Right lung (tissue), 10 donors: ENCODE measurements at places on chromosomes 6 and 20.

- DNase-seq = no peak
Observed at GRCh38 chr20:41178904-41179432, 41.6 kb downstream of the PLCG1 start.

DNA sequence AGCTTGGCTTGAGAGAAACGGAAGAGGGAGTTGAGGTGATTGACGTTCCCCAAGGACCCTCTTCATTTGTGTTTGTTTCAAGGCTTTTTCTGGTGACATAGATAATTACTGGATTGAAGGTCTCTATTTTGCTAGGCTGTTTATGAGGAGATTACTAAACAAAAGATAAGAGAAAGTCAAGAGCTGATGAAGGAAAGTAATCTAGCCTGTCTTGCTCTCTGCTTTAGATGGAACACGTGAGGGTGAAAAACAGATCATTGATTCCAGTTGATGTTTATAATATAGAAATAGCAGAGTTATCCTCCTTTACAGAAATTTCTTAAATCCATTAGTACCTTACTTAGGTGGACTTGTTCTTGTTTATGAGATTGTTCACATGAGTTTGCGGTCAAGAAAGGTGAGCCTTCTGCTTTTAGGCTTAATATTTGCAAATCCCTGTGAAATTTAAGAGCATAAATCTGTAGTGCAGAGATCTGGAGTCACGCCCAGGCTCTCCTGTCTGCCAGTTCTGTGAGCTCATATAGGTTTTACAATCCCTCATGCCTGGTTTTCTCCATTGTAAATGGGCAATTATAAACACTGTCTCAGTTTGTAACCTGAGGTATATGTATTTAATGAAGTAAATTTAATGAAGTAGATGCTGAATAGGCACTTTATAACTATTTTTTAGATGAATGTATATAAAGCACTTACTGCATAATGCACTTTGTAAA is 272.8 kb downstream of the NKAIN2 start:
- no peak for DNase-seq

DNA sequence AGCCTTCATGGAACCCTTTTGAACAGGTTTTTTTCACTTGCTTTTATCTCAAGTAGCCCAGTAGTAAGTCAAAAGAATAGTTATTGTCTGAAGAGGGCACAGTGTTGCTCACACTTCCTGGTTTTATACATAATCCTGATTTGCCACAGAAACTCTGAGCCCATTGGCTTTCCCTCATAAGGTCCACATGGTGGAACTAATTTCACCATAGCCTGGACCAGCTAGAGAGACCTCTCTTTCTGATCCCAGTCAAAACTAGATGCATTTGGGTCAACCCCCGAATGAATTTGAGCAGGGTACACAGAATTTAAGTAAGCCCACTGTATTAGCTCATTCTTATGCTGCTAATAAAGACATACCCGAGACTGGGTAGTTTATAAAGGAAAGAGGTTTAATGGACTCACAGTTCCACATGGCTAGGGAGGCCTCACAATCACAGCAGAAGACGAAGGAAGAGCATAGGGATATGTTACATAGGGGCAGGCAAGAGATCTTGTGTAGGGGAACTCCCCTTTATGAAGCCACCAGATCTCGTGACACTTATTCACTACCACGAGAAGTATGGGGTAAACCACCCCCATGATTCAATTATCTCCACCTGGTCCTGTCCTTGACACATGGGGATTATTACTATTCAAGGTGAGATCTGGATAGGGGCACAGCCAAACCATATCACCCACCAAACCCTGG is 6.2 kb downstream of the RWDD2A start:
- DNase-seq = no peak

- DNase-seq = no peak
Observed at GRCh38 chr20:32979201-32979998, 24.8 kb downstream of the SUN5 start.

GRCh38 chr20:62914970-62915457 is 11.3 kb downstream of the DIDO1 start:
- DNase-seq = no peak

- DNase-seq = no peak
Observed at GRCh38 chr6:51618563-51618962, 468.9 kb downstream of the PKHD1 start.

- peak; percentile 96 for DNase-seq
Observed at GRCh38 chr6:41505122-41506049, 40.8 kb upstream of the FOXP4 start.

GRCh38 chr20:61518424-61518951 is 266.4 kb downstream of the CDH4 start:
- no peak for DNase-seq

- no peak for DNase-seq
Observed at GRCh38 chr6:8157839-8158238, 55.5 kb upstream of the EEF1E1 start.

- DNase-seq = no peak
Observed at GRCh38 chr6:15592610-15593009, 70.2 kb downstream of the DTNBP1 start.

DNA sequence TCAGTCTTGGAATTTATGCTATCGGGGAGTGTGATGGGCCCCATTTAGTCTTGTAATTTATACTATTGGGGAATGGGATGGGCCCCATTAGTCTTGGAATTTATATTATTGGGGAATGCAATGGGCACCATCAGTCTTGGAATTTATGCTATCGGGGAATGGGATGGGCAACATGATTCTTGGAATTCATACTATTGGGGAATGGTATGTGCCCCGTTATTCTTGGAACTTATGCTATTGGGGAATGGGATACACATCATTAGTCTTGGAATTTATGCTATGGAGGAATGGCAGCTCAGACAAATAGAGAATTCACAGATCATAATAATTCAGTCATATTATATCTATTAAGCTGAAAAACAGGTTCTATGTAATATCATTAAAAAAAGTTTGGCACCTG is 300.3 kb downstream of the SMOC2 start:
- DNase-seq = no peak

GRCh38 chr6:23307516-23307915 is 738.1 kb downstream of the HDGFL1 start:
- DNase-seq = no peak

DNA sequence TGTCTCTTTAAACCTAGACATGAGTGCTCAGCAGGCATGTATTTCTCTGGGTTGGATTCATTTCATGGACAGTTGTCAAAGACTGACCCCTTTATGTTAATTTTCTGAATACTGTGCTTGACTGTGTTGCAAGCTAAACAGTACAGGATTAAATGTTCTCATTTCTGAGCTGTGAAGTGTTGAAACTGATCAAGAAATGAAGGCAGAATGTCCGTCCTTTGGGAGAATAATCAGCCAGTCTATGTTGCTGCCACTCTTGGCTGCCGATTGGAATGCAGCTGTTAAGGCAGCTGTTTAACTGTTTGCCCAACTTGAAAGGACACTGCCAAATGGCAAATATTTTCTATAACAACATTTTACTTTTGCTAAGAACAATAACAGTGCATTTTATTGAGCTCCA is 87.3 kb downstream of the CEP57L1 start:
- DNase-seq = no peak

- DNase-seq = no peak
Observed at GRCh38 chr6:41062056-41062455, 9.1 kb downstream of the APOBEC2 start.

GRCh38 chr6:166488076-166488685 is 98.3 kb downstream of the RAMACL start:
- peak; percentile 36 for DNase-seq

DNA sequence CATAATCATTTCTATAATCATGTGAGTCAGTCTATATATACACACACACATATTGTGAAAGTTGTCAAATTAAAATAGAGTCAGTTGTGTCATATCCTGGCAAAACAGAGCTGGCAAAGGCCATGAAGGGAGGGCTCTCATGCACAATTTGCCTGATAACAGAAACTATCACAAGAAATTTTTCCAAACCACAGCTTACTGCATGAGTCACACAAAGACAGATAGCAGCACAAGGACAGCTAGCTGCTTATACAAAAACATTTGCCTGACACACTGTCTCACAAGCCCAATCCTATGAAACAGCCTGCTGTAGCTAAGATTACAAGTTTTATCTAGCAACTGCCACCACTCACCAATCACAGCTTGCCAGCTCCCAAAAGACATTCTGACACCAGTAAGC is 848.5 kb upstream of the MAN1A1 start:
- peak; percentile 1 for DNase-seq

- no peak for DNase-seq
Observed at GRCh38 chr6:168057836-168058235, 21.2 kb downstream of the FRMD1 start.

DNA sequence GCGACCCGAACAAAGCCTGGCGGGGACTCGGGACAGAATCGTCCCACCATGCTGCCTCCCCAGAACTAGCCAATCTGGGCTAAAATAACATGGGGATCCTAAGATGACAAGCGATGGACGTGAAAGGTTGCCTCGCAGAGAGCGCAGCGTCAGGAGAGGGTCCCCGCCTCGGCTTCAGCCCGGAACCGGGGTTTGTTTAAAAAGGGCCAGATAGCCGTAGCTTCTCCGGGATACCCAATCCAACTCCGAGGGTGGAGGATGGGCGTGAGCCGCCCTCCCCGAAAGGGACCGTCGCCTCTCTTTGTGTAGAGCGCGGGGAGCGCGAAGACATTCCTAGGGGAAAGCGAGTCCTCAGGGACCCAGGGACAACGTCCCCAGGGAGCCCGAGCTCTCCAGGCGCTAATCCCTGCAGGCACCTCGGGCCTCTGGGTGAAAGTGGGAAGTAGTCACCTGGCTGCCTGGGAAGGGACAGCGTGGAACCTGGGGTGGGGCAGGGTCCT is 643 bp downstream of the CD24 start:
- peak; percentile 23 for DNase-seq

DNA sequence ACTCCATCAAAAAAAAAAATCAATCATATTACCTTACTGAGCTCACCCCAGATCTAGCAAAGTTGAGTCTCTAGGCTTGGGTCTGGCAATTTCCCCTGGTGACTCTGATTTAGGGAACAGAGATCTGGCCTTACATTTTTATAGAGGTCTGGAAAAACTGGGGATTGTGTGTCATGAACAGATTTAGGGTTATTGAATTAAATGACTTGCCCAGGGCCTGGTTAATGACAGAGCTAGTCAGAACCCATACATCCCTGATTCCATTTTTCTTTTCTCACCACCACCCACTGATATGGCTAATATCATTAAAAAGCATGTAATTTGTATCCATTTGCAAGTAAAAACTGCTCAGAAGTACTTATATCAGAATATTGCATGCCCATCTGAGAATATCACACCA is 163.4 kb upstream of the OGFRL1 start:
- no peak for DNase-seq

GRCh38 chr20:8346700-8347270 is 214.7 kb downstream of the PLCB1 start:
- DNase-seq = no peak

GRCh38 chr6:33787954-33788693 is 806 bp downstream of the LEMD2 start:
- DNase-seq = peak; percentile 81

GRCh38 chr20:31559704-31560093 is 45.4 kb upstream of the ID1 start:
- DNase-seq = no peak

GRCh38 chr6:44009425-44010321 is 117.6 kb downstream of the MRPL14 start:
- no peak for DNase-seq

- no peak for DNase-seq
Observed at GRCh38 chr6:150353445-150353844, 15.4 kb upstream of the IYD start.

GRCh38 chr6:108106261-108106660 is 31.7 kb upstream of the OSTM1 start:
- no peak for DNase-seq

DNA sequence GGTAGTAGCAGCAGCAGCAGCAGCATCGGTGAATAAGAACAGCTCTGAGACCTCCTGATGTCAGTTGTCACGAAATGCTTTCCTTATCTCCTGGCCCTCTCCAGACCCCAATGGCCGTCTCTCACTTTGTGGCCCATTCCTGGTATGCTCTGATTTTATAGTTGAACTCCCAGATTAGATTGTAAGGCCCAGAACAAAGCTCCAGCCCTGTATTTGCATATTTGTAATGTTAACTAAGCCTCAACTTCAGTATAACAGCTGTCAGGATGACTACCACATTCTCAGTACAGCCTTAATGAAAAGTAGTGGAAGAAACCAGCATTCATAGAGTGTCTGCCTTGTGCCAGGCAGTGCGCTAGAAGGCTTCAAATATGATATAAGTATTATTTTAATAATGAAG is 180.9 kb downstream of the SASH1 start:
- no peak for DNase-seq

- DNase-seq = no peak
Observed at GRCh38 chr6:151702851-151703658, 104.4 kb upstream of the ESR1 start.

DNA sequence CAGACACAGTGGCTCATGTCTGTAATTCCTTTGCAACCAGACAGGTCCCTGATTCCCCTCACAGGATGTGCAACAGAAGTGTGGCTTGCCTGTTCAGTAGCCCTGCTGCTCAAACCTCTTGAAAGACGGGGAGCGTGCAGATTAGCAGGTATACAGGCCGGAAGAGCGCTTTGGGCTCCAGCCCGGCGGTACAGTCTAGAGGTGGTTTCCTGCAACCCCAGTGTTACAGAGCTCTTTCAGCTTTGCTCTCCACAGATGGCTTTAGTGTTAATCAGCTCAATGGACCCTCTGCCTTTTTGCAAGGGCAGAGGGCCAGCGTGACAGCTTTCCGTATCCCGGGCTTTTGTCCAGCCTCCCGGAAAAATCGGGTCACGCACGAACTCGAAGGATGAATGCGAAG is 67.2 kb upstream of the TNFRSF21 start:
- no peak for DNase-seq

- no peak for DNase-seq
Observed at GRCh38 chr6:397056-397455, 5.5 kb downstream of the IRF4 start.

DNA sequence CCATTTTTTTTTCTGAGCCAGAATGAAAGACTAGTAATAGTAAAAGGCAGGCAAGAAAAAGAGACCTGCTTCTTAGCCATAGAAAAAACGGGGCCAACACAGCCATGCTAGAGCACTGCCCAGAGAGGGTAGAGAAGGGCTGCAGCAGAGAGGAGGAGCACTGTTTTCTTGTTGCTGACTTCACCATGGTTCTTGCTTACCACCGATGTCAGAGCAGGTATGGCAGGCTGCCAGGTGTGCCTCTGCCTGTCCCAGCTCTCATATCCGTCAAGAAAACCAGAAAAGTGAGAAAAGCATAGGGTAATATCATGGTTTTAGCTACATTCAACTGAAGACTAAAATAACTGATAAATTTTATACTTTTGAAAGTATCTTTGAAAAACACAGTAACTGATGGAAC is 60.7 kb downstream of the DTNBP1 start:
- no peak for DNase-seq
